LHCN-M2 (cell line): ENCODE measurements at places on chromosomes 2 and 18. TPM values are rescaled to one million over a fixed set of nuclear protein-coding genes. Genes with fewer than 3 reads are reported as not detected.

ANKRD30B gene
- total RNA-seq, result 1.1 and 1.4 TPM in 2 replicates

- DNase-seq, result no peak
Measured at GRCh38 chr2:107255744-107256143, 369.8 kb upstream of the ST6GAL2 start.

DNA sequence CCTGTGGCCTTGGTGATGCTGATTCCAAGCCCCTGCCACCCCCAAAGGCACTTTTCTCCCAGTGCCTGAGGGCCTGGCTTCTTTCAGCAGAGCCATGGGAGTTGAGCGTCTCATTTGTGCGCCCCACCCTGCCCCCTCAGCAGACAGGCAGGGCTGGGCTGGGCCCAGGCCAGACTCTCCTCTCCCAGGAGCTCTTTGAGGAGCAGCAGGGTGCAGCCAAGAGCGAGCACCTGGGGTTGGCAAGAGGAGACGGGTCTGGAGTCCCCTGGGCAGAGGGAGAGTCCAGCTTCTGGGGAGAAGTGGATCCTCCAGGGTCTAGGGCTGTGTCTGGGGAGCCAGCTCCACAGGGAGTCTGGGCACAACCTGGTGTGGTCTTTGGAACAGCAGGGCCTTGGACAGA is 21.2 kb downstream of the NPPC start:
- DNase-seq, result no peak

GRCh38 chr2:197069958-197070357 is 143.5 kb upstream of the PGAP1 start:
- DNase-seq, result no peak

DNA sequence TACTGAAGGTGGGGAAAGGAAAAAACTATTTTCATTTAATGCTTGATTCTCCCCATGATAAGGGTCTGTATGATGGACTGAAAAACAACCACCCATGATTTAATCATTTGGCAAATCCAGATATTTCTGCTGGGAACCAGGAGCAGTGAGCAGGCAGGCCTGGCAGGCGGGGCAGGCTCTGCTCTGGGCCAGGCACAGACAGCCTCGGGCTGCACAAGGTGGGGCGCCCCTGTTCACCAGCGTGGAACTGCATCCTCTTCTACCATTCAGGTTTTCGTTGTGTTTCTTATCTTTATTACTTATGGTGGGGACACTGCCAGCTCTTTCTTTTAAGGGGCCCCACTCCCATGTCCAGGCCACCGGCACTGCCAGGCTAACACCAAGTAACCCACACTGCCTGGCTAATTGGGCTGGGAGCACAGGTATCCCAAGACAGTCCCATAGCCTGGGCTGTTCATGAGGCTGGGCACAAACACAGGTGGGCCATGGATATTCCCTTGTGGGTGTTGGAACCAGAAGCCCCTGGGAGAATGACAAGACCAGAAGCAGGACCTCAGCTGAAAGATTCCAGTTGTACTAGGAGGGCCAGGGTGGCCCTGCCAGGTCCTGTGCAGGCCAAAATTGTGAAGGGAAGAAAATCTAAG is 57.1 kb upstream of the RALBP1 start:
- no peak for DNase-seq

- peak; percentile 56 for DNase-seq
Measured at GRCh38 chr2:99389371-99389770, 52.2 kb downstream of the EIF5B start.

GRCh38 chr18:63753676-63754075 is 21.5 kb upstream of the SERPINB7 start:
- DNase-seq, result no peak
